IMR-90 (cell line): ENCODE measurements at places on chromosomes 11 and 22. TPM values are rescaled to one million over a fixed set of nuclear protein-coding genes. Genes with fewer than 3 reads are reported as not detected.

GRCh38 chr11:44555031-44555800, 10.2 kb upstream of the CD82 start:
- no peaks in the 10 kb centered on the region for H3K36me3 ChIP-seq
- H3K27ac ChIP-seq: no peak overlapping the region
- H3K27me3 ChIP-seq: no peaks in the 10 kb centered on the region; the same call in 1 of the 2 replicates

GRCh38 chr11:102780491-102780918, at the start of gene MMP10:
Gene MMP10 (minus strand): TSS chr11:102780628. CDS start chr11:102780591, 37 bp downstream.
- H3K4me1 ChIP-seq: no peaks in the 10 kb centered on the region
- H3K4me3 ChIP-seq: no peak within 1 kb of the TSS
- H3K27ac ChIP-seq: no peak within 1 kb of the TSS
- no peaks in the 10 kb centered on the region for H3K36me3 ChIP-seq
- H3K27me3 ChIP-seq: no peaks in the 10 kb centered on the region

DNA sequence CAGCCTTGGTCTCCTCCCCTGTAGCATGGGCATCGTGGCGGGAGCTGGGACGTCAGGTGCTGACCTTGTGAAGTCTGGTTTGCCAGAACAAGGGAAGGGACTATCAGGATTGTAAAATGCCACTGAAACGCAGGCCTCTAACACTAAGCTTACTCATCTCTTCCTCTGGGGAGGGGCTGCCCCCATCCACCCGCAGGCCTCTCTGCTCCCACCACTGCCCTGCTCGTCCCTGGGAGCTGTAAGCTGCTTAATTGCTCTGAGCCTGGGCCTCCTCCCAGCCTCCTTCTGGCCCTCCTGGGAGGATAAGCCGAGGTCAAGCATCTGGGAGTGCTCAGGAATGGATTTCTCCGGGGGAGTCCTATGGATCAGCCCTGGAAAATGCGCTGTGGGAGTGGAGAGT, 8.4 kb downstream of the SHISAL1 start:
- DNase-seq: peak; percentile 47
- no peak overlapping the region for H3K27ac ChIP-seq
- H3K4me1 ChIP-seq: peaks cover 13% of the 10 kb centered on the region
- H3K27me3 ChIP-seq: peaks cover 3% of the 10 kb centered on the region; the same call in 1 of the 2 replicates
- no peak overlapping the region for H3K4me3 ChIP-seq

The DEFB131B gene
- total RNA-seq: not detected in 2 replicates
